Bronchial epithelial cell (primary cell): ENCODE measurements at places on chromosomes 4 and X. TPM values are rescaled to one million over a fixed set of nuclear protein-coding genes. Genes with fewer than 3 reads are reported as not detected.

GRCh38 chr4:95831166-95831565 is 8.7 kb upstream of the PDHA2 start:
- no peak for DNase-seq

- DNase-seq: no peak
Observed at GRCh38 chr4:109395694-109396093, 37.9 kb upstream of the SEC24B start.

- no peak for DNase-seq
Observed at GRCh38 chrX:46961097-46961496, 48.9 kb downstream of the JADE3 start.

- no peak for DNase-seq
Observed at GRCh38 chrX:20767346-20767745, 500.6 kb upstream of the RPS6KA3 start.

DNA sequence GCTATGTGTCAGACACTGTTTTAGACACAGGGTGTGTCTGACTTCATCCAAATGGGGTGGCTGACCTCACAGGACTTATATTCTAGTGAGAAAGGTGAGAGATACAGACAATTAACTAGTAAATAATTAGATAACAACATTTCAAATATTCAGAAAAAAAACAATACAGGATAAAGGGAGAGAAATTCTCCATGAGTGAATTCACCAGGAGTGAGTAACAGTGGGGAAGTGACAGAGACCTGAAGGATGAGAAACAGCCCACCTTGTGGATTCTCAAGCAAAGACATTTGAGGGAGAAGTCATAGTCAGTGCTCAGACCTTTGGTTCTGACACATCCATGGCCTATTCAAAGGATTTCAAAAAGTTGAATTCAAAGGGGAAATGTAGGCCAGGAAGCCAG is 627.9 kb downstream of the IQCM start:
- no peak for DNase-seq

GRCh38 chr4:148118633-148119032 is 323.6 kb downstream of the NR3C2 start:
- DNase-seq: no peak

DNA sequence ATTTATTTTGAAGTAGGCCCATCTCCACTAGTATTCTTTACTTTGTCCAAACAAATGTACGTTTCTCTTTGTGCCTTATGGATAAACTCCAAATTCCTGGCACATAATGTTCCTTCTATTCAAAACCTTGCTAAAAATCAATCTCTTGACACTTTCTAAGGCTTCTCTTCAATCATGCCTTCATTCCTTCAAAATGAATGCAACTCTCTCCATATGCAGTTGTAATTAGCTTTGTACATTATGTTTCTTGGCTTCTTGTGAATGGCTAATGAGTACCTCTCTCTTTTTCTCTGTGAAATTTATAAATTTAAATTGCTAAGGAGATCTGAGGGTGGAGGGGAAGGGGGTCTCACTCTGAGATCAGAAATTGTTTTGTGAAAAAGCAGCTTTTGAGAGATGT is 24.0 kb upstream of the ANK2 start:
- no peak for DNase-seq

DNA sequence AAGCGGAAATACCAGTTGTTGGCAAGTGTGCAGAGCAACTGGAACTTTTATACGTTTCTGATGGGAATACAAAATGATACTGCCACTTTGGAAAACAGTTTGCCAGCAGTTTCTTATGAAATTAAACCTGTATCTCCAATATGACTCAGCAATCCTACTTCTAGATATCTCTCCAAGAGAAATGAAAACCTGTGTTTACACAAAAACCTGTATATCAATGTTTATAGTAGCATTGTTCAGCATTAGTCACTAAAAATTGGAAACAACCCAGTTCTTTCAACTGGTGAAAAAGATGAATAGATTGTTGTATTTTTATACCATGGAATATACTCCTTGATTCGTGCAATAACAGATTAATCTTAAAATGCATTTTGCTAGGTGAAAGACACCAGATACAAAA is 26.8 kb downstream of the ATP7A start:
- DNase-seq: peak; percentile 85

DNA sequence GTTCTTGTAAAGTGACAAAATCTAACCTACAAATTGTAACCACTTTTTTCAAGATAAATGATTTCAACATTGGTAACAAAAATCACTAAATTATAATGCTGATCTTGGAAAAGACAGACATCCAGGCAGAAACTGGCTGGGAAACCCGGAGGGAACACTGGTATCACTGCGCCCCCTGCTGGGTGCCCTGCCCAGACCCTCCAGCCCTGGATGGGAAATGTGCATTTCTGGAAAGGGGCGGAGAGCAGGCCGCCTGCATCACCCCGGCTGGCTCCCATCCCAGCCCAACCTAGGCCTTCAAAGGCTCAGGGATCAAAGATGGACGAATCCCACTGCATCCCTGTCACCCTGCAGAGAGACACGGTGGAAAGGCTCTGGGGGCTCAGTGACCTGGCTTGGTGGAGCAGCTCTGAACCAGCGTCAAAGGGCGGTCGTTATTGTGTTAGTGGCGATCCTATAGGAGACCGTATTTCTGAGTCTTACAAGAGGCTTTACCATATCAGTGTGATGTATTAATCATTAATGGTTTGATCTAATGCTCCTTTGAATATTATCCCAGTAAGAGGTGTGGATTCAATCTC is 37.3 kb downstream of the ACOX3 start:
- peak; percentile 49 for DNase-seq

The PPEF1 gene
- total RNA-seq: 0.13 TPM in 1 of 2 replicates, not detected in the other

The MTMR8 gene
- total RNA-seq: 1.3 and 3.1 TPM in 2 replicates

The STPG2 gene
- 0.13 TPM in 1 of 2 replicates, not detected in the other for total RNA-seq

The REELD1 gene
- total RNA-seq: under 0.01 TPM in 1 of 2 replicates, not detected in the other

The ASMTL gene
- 4.7 and 7.7 TPM in 2 replicates for total RNA-seq
